ENCODE measurements at places on chromosomes 3 and 15.
A peak's percentile ranks its signal among the peaks of the same experiment; 100 is the strongest.

- DNase-seq: no peak
Observed at GRCh38 chr15:81160312-81161159, 26.5 kb downstream of the CFAP161 start.

GRCh38 chr3:141619450-141619849 lies 118.6 kb upstream of the RNF7 start:
- no peak for DNase-seq

DNA sequence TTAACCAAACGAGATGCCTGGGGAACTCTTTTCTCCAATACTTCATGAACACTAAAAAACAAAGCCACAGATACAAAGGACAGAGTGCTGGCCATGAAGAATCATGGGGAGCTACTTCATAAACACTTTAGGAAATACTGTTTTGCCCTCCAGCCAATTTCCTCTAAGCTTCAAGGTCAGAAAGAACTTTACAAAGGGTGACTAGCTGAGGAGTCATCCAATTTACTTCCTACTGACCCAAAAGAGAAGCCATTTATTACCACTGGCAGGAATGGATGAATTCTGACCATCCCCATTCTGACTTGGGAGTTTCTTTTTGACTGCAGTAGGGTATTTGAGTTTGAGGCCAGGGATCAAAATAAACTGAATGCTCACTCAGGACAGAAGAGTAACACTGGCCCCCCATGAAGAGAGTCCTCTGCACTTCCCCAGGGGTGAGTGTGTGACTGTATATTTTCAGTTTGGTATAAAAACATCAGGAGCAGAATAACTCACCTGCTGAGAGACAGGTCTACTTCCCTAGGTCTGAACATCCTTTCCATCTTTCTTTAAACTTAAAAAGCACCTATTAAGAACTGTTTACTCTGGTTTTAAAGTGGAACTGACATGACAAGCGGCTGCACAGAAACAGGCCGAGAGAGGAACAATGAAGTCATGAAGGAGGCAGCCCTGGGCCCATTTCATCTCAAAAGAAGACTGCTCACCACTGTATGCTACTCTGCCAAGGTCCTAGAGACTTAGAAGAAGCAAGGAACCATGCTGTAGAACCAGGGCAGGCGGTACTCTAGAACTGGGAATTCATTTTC lies 203.6 kb downstream of the TNIK start:
- DNase-seq: no peak

DNA sequence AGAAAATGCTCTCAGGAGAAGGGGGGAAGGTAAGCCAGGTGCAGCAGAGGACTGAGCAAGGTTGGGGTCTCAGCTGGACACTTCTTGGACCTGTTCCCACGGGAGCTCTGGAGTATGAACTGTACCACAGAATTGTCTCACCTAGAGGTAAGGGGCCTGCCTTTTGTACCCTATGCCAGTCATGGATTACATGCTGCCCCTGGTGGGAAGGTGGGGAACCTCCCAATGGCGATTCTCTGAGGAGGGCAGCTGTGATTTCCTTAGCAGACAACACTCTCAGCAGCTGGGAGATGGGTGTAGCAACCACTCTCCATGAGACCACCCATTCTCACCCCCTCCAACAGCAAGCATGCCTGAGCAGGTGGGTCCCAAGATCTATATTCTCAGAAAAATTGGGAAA lies 329.4 kb upstream of the CTNNB1 start:
- no peak for DNase-seq

- no peak for DNase-seq
Observed at GRCh38 chr3:177569875-177570657, 372.8 kb upstream of the TBL1XR1 start.

GRCh38 chr15:100860829-100861510 lies 18.7 kb upstream of the ALDH1A3 start:
- DNase-seq: no peak

DNA sequence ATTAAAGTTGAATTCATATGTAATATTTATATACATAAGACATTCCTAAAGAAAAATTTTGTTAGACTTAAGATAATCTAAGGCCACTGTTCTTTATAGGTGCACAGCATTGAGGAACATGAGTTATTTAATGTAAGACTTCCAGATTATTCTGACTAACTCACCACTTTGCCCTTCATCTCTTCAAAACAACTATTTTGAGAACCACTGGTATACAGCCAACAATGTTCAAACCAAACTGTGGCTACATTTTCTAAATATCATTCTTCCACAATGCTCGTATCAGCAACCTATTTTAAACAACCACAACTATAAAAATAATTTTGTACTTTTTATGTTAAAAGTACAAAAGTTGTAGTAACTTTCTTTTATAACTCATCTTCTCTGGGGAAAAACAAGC lies 199.8 kb upstream of the ALCAM start:
- no peak for DNase-seq

DNA sequence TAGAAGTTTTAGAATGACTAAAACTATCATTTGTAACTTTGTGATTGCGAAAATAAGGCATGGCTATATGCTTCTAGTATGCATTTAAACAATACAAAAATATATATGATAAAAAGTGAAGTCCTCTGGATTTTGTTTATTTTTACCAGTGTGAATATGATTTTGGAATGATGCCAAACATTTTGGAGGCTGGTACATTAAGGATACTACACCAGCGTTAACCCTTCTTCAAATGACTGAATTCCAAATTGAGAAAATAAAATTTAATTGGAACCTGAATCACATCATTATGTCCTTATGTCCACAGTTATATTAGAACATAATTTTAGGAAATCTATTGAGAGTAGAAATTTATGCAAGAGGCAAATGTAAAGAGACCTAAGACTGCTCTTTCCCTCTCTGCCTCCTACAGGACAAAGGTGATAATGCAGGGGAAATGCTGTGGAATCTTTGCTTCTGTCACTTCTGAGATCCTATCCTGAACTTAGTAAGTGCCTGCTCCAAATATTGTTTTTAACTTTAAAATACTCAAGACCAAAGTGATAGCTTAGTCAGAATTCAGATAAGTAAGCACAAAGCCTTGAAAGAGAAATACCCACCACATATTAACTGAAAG lies 121.1 kb upstream of the NANOGP8 start:
- peak; percentile 14 for DNase-seq

DNA sequence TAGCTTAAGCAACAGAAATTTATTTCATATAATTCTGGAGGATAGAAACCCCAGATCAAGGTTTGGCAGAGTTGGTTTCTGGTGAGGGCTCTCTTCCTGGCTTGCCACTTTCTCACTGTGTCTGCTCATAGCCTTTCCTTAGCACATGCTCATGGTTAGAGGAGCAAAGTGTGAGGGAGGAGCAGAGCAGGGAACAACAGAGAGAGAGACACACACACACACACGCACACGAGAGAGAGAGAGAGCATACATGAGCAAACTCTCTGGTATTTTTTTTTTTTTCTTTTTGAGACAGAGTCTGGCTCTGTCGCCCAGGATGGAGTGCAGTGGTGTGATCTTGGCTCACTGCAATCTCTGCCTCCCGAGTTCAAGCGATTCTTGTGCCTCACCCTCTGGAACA lies 36.8 kb upstream of the ZDHHC23 start:
- no peak for DNase-seq

DNA sequence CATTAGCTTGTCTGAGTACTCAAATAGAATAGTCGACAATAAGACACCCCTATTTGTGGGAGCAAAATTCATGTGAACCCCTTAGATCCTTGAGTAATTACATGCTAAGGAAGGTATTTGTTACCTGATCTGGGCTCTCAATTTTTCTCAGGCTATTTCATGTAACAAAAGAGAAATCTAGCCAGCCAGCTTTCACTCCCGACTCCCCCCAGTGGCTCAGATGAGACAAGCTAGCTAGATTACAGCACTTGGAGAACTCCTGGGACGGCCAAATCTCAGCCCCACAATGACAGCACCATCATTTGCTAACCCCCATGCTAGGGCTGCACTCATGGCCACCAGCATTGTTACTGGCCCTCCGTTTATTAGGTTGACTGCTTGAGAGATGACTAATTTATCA lies 41.3 kb downstream of the GLDN start:
- DNase-seq: peak; percentile 28

DNA sequence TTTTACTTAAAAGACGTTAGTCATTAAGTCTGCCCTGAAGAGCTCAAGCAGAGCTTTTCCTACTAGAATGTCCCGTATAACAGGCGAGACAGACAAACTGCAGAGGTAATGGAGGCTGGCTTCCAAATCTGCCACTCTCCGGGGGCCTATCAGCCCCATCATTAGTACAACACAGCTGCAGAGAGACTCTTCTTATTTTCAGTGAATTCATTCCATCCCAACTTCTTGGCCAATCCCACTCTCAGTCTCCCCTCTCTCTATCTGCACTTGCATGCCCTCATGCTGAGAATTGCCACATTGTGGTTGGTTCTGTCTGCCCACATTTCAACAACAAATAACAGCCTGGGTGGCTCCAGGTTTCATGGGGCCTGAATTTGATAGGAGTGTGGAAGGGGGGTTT lies 412.7 kb downstream of the ERC2 start:
- no peak for DNase-seq

GRCh38 chr3:152550284-152550683 lies 281.6 kb downstream of the MBNL1 start:
- DNase-seq: no peak

GRCh38 chr3:197425485-197426120 lies 127.2 kb upstream of the DLG1 start:
- DNase-seq: no peak

DNA sequence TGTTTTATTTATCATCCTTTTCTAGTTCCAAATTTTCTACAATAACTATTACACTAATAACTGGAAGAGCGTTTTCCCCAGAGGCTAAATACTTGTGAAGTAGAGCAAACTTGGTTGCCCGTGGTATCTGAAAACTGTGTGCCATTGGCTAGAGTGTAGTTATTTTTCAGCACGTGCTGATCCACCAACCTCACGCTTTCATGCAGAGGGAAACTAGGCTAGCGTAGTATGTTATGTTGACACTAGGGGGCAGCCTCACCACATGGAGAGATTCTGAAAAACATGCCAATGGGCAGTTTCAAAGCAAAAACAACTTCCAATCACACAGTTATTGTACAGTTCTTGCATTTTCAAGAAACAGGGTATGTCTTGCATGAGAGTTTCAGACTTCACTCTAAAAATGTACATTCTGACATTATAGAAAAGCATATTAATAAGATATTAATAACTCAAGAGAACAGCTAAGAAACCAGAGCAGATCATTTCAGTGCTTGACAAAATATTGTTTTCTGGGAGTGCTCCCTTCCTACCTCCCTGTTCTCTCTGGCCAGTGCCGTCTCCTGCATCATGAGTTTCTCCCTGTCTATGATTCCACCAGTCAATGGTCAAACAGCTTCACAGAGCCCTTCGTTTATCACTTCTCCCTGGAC lies 39.7 kb downstream of the SPATA12 start:
- DNase-seq: peak; percentile 78

GRCh38 chr3:53845103-53845880 lies 927 bp downstream of the CHDH start:
- DNase-seq: no peak

DNA sequence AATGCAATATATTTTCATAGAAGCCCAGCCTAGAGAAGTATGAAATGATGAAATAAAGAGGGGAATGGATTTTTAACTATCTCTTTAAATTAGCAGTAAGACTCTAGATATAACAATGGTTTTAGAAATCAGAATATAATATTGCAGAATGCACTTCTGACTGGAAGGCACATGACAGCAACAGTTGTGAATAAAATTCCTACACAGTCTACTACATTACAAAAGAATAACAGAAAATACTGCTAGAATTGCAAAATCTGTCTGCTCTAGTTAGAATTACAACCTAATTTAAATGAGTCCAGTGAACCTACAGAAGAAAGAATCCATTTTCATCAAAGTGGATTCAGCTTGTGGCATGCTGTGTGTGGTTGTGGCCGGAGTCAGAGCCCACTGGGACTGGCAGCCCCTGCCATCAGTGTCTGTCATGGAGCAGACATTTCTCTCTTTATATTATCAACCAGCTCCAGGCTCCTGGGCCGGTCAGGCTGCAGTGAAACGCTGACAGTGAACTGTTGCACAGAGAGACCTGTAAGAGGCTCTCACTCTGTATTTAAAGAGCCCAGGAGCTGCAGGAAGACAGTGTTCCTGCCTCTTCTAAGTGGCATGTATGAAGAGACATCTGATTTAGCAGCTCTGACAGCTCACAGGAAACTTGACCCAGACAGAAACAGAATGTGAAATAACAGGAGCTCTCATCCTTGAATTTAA lies 1523.8 kb upstream of the CADM2 start:
- DNase-seq: no peak

GRCh38 chr3:161177991-161178390 lies 43.1 kb upstream of the NMD3 start:
- no peak for DNase-seq

DNA sequence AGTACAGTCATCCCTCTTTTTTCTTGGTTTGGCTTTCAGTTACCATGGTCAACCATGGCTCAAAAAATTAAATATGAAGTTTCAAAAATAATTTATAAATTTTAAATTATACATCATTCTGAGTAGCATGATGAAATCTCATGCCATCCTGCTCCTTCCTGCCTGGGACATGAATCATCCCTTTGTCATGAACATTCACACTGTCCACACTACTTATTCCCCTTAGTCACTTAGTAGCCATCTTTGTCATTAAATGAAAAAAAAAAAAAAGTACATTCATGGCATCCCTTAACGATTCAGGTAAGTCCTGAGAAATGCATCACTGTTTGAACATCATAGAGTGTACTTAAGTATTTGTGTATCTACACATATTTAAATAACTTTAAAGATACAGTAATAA lies 1046.3 kb downstream of the ROBO2 start:
- no peak for DNase-seq

GRCh38 chr3:58135712-58136543 lies 74.8 kb downstream of the DNASE1L3 start:
- no peak for DNase-seq

DNA sequence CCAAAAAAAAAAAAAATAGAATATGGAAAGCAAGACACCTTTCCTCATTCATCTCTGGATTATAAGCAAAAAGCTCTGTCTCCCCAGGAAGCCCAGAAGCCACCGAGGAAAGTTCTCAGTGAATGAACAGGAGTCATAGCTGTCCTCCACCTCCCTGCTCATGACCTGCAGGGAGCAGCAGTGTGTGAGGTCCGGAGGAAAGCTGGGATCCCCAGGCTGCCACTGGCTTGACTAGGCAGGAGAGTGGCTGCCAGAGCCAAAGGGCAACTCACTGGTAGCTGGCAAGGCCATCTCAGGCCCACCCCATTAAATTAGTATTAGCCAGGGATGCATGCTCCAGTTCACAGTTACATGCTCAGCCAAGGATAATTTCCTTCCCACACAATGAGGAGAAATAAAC lies 191.6 kb upstream of the STT3B start:
- DNase-seq: no peak

DNA sequence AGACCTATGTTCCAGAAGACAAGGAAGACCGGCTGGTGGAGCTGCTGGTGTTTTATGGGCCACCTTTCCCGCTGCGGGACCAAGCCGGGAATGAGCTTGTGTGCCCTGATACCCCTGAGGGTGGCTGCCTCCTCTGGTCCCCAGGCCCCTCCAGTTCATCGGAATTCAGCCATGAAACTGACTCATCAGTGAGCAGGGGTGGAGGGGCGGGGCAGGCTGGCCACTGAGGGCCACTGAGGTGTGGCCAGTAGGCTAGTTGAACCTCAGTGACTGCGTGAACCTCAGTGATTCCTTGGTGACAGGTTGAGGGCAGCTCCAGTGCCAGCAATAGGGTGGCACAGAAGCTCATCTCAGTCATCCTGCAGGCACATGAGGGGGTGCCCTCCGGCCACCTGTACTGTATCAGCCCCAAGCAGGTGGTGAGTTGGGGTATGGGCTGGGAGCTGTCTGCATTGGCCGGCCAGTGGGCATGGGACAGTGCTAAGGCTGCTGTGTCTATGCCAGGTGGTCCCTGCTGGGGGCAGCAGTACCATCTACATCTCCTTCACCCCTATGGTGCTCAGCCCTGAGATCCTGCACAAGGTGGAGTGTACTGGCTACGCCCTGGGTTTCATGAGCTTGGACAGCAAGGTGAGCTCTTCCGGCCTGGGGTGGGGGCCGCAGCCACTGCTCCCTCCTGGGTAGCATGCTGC lies 20.3 kb downstream of the ACAA1 start:
- DNase-seq: no peak

All from activated CD4-positive, alpha-beta T cell treated with anti-CD3 and anti-CD28 coated beads for 48 hours (primary cell).